NCI-H1417 treated with DMSO at 0.1 percent for 48 hours (cell line): ENCODE measurements at places on chromosomes 1 and 21.

- DNase-seq: no peak
These were observed 17.0 kb upstream of the LRRC8C start for GRCh38 chr1:89615676-89616598.

DNA sequence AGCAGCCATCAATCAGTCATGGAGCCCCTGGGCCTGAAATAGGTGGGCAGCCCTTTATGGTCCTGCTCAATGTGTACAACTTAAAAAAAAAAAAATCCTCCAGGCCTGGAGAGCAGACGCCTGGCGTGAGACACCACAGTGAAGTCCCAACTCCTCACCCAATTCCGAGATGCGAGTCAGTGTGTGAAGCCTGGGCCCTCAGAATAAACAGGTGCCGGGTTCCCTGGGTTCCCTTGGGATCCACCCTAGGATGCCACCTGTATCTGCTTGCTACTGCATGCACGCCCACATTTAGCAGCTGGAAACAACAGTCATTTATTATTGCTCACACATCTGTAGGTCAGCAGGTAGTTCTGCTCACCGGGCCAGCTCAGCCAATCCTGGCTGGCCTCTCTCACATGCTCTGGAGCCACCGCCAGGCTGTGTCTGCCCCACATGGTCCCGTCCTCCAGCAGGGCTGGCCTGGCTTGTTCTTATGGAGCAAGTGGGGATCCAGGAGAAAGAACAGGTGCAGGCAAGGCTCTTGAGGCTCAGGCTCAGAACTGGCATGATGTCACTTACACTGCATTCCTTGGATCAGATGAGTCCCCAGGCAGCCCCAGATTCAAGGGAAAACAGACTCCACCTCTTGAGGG, 172.7 kb downstream of the NPHP4 start:
- no peak for DNase-seq

- DNase-seq: no peak
These were observed 18.7 kb downstream of the TMEM53 start for GRCh38 chr1:44655609-44656008.

DNA sequence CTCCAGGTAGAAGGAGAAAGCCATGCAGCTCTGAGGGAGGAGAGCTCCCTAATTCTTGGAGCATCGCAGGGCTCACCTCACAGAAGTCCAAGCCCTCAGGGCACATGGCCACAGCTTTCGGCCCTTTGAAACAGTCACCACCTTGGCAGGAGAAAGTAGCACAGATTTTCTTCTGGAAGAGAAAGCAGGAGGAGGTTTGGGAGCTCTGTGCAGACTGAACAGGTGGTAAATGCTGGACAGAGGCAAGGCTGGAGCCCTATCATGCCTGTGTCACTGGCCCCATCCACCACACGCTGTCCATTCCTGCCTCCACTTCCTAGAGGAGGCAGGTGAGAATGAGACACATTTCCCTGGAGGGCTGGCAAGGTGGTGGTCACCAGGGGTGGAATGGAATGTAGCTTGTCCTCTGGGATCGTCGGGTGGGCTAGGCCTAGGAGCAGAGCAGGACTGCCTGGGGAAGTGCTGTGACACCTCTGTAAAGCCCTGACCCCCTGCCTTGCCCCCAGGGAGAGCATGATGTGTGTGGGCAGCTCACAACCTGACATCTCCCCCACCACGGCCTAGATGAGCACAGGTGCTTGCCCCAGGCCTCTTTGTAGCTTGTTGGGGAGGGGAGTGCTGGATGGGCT, 2.8 kb upstream of the INPP5B start:
- no peak for DNase-seq

DNA sequence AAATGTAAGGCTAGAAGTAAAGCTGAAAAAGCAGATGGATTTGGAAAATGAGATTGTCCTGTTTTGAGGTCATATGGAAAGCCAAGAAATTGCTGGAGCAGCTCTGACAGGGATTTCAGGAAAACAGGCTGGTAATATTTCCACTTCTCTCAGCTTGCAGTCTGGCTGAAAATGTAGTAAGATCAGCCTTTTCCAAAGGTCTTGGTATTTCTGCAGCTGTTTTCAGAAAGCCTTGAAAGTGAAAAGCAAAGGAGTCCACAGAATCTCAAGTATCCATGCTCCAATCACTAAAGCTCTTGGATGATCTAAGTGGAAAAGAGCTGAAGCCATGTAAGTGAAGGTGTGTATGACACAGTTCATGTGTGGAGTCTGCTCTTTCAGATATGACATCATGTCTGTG, 41.6 kb upstream of the APOBEC4 start:
- DNase-seq: no peak

DNA sequence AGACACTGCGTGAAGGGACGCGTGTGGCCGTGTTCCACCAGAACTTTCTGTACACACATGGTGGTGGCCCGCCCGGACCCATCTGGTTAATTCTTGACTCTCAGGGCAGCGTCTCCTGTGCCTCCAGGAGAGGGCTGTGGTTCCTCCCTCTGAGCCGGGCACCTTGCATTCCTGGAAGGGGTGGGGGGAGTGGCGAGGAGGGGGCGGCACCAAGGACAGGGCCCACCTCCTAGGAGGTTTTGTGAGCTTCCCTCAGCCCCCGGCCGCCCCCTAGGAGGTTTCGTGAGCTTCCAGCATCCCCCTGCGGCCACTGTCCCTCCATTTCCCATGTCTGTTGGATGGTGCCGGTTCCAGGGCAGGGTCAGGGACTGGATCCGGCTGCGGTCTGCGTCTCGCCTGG, 28.9 kb downstream of the FAAP20 start:
- DNase-seq: no peak

DNA sequence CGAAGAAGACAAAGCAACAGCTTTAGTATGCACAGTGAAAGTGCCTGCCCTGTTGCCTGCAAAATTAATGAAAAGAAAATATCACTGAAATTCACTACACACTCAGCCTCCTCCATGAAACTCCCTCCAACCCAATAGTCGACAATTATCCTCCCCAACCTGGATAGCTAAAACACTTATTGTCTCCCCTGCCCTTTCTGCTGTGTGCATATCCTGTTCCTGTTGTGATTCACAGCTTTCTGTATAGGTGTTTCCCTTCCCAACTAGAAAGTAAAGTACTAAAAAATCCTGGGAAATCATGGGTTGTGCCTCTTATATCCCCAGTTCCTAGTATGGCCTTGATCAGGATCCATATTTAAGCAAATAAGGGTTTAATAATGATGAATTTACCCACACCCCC, 412.1 kb downstream of the LTN1 start:
- DNase-seq: no peak

GRCh38 chr1:178273707-178274410, 180.0 kb downstream of the RASAL2 start:
- no peak for DNase-seq
